ENCODE measurements at places on chromosomes 13 and 19.

DNA sequence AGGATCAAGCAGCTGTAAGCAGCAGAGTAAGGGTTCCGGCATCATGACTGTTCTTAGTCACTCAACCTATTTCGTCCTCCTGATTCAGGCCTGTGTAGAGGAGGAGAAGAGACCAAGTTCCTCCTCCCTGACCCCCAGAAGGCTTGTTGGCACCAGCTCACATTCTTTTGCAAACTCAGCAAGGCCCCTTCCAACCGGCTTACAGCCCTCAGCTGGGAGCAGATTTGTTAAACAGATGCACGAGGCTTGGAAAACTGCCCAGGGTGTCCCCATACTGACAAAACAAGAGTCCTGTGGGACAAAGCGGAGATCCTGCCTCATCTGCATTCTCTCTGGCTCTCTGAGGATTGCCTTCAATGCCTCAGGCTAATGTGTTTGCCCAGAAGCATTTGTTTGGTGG, 113.2 kb upstream of the SOX21 start:
- no peak for DNase-seq

GRCh38 chr19:49884109-49884508, 6.6 kb downstream of the TBC1D17 start:
- DNase-seq, result no peak

- DNase-seq, result no peak
Measured at GRCh38 chr13:26961890-26962615, 201.5 kb upstream of the GPR12 start.

DNA sequence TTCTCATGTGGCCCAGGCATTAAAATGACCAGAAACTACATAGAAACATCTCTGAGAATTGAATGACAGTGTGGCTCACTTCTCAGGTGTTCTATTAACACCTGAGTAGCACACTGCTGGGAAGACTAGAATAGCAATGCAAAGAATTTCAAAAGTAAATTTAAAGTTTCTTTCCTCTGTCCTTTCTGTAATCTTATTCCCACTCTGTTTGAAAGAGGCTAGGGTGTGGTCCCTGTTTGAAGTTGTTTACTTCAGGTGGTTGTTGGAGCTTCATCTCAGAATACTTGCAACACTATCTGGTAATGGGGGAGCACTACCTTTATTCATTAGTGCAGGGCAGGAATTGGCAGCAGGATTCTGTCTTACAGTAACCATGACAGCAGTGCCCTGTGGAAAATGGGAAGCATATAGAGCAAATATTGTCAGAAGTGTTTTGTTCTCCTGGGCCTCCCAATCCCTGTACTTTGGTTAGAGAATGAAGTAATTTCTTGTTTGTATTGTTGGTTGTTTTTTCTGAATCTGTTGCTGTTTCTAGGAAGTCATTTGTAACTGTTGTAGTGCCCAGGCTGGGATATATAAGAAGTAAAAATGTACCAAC, 1210.2 kb upstream of the ATXN8OS start:
- DNase-seq, result no peak

- DNase-seq, result no peak
Measured at GRCh38 chr19:3605361-3605760, 1.3 kb downstream of the TBXA2R start.

GRCh38 chr19:56304243-56304642, 10.4 kb downstream of the ZSCAN5A start:
- no peak for DNase-seq

DNA sequence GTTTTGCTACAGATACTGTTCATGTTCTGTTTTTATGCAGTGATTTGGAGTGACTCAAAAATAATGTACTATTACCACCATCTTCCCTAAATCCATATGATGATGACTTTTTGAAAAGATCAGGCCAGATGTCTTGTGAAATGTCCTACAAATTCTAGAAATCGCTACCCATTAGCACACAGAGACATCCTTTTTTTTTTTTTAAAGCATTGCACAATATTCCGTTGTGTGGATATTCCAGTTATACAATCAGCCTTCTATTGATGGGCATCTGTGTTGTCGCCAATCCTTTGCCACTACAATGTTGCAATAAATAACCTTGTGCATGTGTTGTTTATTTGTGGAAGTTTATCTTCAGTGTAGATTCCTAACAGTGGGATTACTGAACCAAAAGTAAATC, 24.5 kb downstream of the ZDHHC20 start:
- no peak for DNase-seq

DNA sequence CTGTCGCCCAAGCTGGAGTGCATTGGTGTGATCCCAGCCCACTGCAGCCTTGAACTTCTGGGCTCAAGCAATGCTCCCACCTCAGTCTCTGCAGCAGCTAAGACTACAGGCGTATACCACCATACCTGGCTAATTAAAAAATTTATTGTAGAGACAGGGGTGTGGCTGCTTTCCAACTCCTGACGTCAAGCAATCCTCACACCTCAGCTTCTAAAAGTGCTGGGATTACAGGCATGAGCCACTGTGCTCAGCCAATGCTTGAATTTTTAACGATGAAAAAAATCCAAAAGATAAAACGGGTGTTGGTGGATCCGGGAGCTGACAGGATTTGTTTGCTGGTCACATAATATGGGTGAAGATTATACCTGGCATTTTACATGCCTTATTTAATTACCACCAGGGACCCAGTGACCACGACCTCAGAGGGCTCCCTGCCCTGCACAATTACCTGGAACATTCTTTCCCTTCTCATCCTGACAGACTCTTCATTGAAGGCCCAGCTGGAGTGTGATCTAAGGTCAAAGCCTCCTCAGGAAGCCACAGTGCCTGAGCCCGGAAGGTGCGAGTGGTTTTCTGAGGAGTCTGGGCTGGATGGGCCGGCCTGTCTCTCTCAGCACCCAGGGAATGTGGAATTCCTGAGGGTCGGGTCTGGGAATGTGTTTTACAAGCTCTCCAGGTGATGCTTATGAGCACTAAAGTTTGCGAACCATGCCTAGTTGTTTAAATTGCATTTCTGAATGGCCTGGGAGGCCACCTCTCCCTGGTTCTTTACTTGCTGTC, 193.3 kb downstream of the USP12 start:
- DNase-seq, result no peak

GRCh38 chr13:107551521-107551920, 663.8 kb downstream of the LIG4 start:
- no peak for DNase-seq

- no peak for DNase-seq
Measured at GRCh38 chr19:58319241-58319640, 7.6 kb upstream of the ZSCAN22 start.

- no peak for DNase-seq
Measured at GRCh38 chr13:113417836-113418721, 35.2 kb downstream of the ADPRHL1 start.

DNA sequence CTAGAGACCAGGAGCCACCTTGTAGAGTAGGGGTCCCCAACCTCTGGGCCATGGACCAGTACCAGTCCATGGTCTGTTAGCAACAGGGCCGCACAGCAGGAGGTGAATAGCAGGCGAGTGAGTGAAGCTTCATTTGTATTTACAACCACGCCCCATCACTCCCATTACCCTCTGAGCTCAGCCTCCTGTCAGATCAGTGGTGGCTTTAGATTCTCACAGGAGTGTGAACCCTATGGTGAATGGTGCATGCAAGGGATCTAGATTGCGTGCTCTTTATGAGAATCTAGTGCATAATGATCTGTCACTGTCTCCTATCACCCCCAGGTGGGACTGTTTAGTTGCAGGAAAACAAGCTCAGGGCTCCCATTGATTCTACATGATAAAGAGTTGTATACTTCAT, 303.6 kb downstream of the KCNRG start:
- no peak for DNase-seq

DNA sequence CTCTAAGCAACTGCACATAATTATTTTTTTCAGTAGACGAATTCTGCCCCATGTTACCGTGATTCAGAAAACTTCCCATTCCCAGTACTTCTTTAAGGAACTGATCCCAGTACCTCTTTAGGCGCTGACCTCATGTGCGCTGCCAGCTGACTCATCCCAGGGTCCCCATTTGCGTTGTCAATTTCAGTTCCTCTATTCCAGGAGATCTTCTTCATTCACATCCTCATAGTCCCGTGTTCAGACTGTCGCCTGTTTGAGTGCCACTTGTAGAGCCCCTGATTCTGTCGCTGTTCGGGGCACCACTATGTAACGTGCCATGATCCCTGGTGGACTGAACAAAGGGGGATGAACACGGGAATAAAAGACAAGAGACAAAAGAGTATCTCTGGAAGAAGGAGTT, 16.4 kb downstream of the FPR3 start:
- no peak for DNase-seq

- no peak for DNase-seq
Measured at GRCh38 chr13:110305949-110306339, 1.0 kb downstream of the COL4A1 start.

- no peak for DNase-seq
Measured at GRCh38 chr19:28019901-28020300, 1193.0 kb downstream of the UQCRFS1 start.

DNA sequence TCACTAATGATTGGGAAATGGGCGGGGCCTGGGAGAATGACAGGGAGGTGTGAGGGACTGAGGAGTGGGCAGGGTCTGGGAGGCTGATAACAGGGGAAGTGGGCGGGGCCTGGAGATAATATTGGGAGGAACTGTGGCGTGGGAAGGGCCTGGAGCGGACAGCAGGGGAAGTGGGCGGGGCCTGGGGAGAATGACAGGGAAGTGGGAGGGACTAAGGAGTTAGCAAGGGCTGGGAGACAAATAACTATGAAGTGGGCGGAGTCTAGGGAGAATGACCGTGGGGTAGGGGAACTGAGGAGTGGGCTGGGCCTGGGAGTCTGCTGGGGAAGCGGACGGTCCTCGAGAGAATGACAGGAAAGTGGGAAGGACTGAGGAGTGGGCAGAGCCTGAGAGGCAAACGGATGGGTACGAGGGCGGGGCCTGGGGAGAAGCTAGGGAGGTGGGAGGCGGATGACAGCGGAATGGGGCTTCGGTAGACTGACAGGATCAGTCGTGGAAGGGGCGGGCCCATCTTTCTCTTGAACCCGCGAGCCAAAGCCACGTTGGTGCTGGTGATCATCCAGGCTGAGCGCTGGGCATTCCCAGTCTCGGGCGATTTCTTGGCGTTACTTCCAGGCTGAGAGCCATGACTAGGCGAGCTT, 14.0 kb upstream of the TUBB4A start:
- DNase-seq, result peak; percentile 86

DNA sequence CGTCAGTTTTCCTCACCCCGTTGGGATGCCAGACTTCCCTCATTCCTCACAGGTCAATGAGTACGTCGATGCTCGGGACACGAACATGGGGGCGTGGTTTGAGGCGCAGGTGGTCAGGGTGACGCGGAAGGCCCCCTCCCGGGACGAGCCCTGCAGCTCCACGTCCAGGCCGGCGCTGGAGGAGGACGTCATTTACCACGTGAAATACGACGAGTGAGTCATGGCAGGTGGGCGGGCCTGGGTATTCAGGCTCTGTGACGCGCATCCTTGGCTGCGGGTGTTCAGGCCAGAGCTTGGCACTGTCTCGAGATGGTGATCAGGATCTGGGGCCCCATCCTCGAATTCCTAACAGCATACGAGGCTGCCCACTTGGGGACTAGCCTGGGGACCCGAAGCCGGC, 21.4 kb downstream of the UHRF1 start:
- no peak for DNase-seq

GRCh38 chr13:99935772-99936171, 35.8 kb downstream of the ZIC5 start:
- no peak for DNase-seq

GRCh38 chr19:45591004-45591637, 6.5 kb upstream of the OPA3 start:
- no peak for DNase-seq

GRCh38 chr19:45785097-45785496, 2.8 kb upstream of the DMPK start:
- no peak for DNase-seq

GRCh38 chr13:49806126-49806536, 13.6 kb upstream of the KPNA3 start:
- no peak for DNase-seq

DNA sequence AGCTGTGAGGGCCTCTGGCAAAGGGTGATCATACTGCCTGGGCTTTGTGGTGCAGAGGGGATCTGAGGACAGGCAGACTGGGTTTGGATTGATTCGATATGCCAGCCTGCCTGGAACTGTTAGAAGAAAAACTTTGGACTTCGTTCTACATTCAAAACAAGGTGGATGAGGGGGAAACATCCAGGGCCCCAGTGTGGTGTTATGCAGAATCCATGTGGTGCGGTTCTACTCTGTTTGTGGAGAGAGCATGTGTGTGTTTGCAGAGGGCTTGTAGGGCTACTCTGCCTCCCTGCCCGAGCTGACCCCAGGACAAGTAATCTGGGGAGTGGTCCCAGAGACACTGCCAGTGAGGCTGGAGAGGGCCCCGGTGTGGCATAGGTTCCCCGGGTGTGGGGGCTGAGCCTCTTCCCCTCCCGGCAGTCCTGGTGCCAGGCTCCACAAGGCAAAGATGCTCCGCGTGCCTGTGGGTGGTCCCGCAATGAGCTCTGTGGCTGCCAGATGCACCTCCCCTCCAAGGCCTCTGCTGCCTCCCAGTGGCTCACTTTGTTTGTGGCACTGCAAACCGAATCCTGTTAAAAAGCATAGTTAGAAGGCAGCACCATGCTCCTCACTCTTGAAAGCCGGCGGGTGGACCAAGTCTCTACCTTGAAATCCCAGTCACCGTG, 22.3 kb upstream of the TFDP1 start:
- peak; percentile 86 for DNase-seq

GRCh38 chr13:113045251-113046127, 60.1 kb upstream of the F7 start:
- no peak for DNase-seq

DNA sequence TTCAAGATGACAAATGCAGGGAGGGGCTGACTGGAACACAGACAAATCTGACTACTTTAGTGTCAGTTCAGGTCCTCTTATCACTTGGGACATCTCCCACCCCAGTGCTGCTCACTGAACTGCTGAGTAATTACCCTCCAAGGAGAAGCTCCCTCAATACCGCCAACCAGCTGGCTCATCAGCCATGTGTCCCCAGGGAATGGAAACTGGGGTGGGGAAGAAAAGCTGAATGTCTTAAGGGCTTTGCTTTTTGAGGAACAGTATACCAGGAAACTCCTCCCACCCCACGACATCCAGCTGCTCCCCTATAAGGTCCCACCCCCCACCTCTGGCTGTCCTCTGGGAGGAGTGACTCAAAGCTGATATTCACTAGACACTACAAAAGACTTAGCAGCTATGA, 2.0 kb downstream of the ZNF823 start:
- peak; percentile 85 for DNase-seq

- no peak for DNase-seq
Measured at GRCh38 chr13:33345842-33346241, 60.3 kb upstream of the STARD13 start.

DNA sequence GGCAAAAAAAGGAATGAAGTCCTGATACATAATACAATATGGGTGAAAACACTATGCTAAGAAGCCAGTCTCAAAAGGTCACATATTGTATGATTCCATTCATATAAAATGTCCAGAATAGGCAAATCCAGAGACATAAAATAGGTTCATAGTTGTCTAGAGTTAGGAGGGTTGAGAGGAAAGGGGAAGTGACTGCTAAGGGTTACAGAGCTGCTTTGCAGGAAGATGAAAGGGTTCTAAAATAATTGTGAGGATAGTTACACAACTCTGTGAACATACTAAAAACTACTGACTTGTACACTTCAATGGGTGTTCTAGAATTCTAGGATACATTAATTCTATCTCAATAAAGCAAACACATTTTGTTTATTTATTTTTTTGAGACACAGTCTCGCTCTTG, 25.7 kb downstream of the CAB39L start:
- DNase-seq, result no peak

- DNase-seq, result no peak
Measured at GRCh38 chr13:92896842-92897241, 329.8 kb upstream of the GPC6 start.

- no peak for DNase-seq
Measured at GRCh38 chr13:25111585-25111956, 15.6 kb downstream of the PABPC3 start.

Measured in hepatic stellate cell (primary cell).